ENCODE measurements at places on chromosomes 1 and 21.
A peak's percentile ranks its signal among the peaks of the same experiment; 100 is the strongest.

- H3K36me3 ChIP-seq = no peaks in the 10 kb centered on the region
- DNase-seq = no peak
- no peak overlapping the region for H3K4me3 ChIP-seq
- H3K27ac ChIP-seq = peak overlapping the region; percentile 1
- peaks cover 34% of the 10 kb centered on the region for H3K27me3 ChIP-seq
- peaks cover 24% of the 10 kb centered on the region for H3K4me1 ChIP-seq
Measured at GRCh38 chr1:222240536-222241181, 307.2 kb downstream of the HHIPL2 start.

GRCh38 chr1:175600721-175601440 is 142.5 kb downstream of the TNR start:
- no peak overlapping the region for H3K27ac ChIP-seq
- peaks cover 54% of the 10 kb centered on the region for H3K27me3 ChIP-seq
- H3K4me1 ChIP-seq = peaks cover 2% of the 10 kb centered on the region
- no peak overlapping the region for H3K4me3 ChIP-seq

GRCh38 chr1:241532864-241533263 is 686 bp downstream of the KMO start:
- no peak for DNase-seq
- no peaks in the 10 kb centered on the region for H3K27me3 ChIP-seq
- H3K36me3 ChIP-seq = no peaks in the 10 kb centered on the region
- H3K4me3 ChIP-seq = no peak overlapping the region
- H3K4me1 ChIP-seq = peaks cover 10% of the 10 kb centered on the region

DNA sequence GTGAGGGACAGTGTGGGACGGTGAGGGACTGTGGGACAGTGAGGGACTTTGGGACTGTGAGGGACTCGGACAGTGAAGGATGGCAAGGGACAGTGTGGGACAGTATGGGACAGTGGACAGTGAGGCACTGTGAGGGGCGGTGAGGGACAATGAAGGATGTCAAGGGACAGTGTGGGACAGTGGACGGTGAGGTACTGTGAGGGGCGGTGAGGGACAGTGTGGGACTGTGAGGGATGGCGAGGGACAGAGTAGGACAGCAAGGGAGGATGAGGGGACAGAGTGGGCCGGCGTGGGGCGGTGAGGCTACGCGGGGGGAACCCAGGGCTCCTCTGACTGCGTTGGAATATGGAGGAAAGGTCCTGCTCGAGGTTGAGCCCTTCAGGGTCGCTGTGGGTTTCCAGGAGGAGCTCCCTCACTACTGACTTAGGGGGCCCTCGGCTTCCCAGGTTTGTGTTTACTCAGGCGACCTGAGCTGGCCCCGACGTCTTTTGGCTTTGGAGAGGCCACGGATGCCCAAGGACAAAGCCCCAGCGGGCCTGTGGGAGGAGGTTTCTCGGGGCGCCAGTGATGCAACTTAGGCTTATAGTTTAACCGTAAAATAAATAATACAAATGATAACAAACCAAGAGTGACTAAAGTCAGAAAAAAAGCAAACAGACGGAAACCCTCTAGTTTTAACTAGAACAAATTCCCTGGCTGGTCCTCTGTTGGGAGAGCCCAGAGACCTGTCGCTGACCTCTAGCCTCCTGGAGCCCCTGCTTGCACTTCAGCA is 1.1 kb upstream of the ERRFI1 start:
- H3K27ac ChIP-seq = peak overlapping the region; percentile 100
- H3K36me3 ChIP-seq = peaks cover 1% of the 10 kb centered on the region
- peak; percentile 59 for DNase-seq
- H3K27me3 ChIP-seq = no peaks in the 10 kb centered on the region
- peaks cover 48% of the 10 kb centered on the region for H3K4me1 ChIP-seq
- peak overlapping the region; percentile 99 for H3K4me3 ChIP-seq

- H3K4me3 ChIP-seq = peak overlapping the region; percentile 62
- H3K4me1 ChIP-seq = peaks cover 22% of the 10 kb centered on the region
- no peaks in the 10 kb centered on the region for H3K36me3 ChIP-seq
- H3K27ac ChIP-seq = peak overlapping the region; percentile 85
Measured at GRCh38 chr1:236516929-236517704, 6.7 kb upstream of the LGALS8 start.

DNA sequence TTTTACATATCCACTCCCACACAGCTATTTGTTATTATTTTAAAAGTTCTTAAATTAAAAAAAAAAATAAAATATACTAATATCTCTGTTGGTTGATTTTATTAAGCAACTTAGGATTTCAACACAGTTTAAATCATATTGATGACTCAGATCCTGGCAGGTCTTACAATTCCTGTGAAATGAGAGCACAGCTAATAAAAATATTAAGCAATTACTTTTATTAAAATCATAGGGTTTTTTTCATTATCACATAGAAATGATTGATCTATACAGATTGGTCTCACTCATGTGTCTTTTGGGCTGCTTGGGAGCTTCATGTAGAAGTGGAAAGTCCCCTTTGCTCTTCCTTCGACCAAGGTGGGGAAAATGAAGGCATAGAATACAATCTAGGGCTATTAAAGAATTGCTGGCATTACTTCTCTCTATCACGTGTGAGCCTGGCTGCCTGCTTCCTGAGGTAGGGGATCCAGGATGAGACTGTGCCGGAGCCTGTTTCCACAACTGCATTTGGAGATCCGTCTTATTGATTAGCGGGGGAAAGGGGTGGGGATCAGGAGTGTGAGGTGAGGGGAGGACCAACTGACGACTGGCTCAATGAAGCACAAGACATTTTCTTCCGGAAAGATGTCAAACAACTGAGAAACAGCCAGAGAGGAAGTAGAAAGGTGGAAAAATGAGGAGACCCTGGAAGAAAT is 858.0 kb downstream of the USP25 start:
- no peak overlapping the region for H3K27ac ChIP-seq
- no peaks in the 10 kb centered on the region for H3K36me3 ChIP-seq
- H3K4me1 ChIP-seq = no peaks in the 10 kb centered on the region
- H3K4me3 ChIP-seq = no peak overlapping the region

GRCh38 chr1:214362188-214362882 is 81.4 kb downstream of the SMYD2 start:
- H3K4me1 ChIP-seq = peaks cover 5% of the 10 kb centered on the region
- peaks cover 32% of the 10 kb centered on the region for H3K36me3 ChIP-seq
- no peaks in the 10 kb centered on the region for H3K27me3 ChIP-seq
- H3K27ac ChIP-seq = no peak overlapping the region
- no peak for DNase-seq

DNA sequence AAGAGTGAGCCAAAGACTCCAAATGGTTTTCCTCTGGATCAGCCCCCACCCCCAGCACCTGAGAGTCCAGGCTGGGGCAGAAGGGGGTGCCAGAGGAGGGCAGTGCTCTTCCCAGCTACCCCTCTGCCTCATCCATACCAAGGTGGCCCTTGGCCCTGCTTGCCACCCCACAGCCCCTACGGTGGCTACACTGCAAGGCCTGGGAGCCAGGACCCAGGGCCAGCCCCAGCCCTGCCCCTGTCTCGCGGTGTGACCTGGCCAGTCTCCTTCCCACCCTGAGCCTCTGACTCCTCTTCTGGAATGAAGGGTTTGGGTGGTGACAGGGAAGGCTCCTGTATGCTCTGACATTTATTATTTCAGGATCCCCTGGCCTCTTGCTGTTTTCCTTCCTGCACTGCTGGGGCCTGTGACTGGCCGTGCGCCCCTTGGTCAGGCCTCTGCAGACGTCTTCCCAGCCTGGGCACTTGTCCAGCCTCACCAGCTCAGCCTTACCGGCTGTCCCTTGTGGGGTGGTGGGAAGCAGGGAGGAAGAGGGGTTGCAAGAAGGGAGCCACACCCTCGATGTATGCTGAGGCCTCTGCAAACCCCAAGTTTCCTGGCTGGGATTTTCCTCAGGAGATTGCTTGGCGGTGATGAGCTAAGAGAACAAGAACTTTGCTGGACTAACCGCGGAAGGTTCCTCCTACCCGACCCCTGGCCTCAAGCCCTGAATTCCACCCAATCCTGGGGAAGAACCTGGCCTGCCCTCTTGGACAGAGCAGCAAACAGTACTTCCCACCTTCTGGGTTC is 13.5 kb downstream of the ASAP3 start:
- DNase-seq = no peak
- H3K36me3 ChIP-seq = no peaks in the 10 kb centered on the region
- no peak overlapping the region for H3K27ac ChIP-seq
- H3K4me1 ChIP-seq = peaks cover 7% of the 10 kb centered on the region

DNA sequence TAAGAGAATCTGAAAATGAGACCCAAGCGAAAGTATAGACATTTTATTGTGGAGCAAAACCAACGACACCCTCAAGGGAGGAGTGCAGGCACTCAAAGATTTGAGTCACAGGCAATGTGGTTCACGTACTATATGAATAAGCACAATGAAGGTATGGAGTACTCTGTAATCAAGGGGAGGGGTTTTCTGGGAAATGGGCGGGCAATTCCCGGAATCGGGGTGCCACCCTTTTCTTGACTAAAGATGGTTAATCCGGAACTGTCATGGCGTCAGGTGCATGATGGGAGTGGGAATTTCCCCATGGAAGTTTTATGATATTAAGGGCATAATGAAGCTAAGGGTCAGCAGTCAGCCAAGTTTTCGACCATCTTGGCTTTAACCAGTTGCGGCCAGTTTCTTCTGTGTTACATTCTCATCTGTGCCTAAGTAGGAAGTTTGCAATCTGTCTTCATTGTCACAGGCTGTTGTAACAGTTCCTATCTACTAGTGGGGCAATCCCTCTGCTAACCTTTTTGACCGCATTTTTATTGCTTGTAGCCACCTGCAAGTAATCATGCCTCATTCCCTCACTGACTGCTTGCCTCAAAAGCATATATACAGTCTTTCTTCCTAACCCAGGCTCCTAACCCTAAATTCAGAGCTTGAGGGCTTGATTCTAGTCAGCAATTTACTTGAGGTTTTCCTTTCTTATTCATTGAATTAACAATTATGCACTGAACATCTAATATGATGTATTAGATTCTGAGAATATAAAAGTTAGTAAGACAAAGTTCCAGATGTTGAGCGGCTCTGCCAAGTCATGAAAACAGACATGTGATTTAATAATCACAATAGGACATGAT is 775 bp upstream of the AIM2 start:
- H3K27me3 ChIP-seq = no peaks in the 10 kb centered on the region
- H3K27ac ChIP-seq = no peak overlapping the region
- H3K36me3 ChIP-seq = no peaks in the 10 kb centered on the region
- no peak for DNase-seq

GRCh38 chr1:63624911-63625310 is 31.7 kb downstream of the PGM1 start:
- peaks cover 3% of the 10 kb centered on the region for H3K36me3 ChIP-seq
- DNase-seq = no peak
- no peaks in the 10 kb centered on the region for H3K27me3 ChIP-seq
- no peak overlapping the region for H3K4me3 ChIP-seq
- H3K4me1 ChIP-seq = peaks cover 28% of the 10 kb centered on the region

DNA sequence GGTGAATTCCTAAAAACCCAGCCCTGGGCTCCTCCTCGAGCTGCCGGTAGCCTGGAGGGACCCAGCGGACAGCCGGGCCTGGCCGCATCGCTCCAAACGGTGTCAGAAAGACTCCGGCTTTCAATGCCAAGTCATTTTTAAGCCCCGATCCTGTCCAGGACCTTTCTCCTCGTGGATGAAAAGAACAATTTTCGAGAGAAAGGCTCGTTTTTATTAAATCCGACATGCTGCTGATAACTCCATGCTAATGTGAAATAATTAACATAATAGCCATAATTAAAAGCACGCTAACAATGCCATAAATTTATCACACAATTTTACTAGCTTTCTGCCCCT is 4.6 kb upstream of the FOXD3 start:
- peaks cover 9% of the 10 kb centered on the region for H3K4me1 ChIP-seq
- DNase-seq = no peak
- H3K27ac ChIP-seq = no peak overlapping the region
- H3K27me3 ChIP-seq = peaks cover 87% of the 10 kb centered on the region

GRCh38 chr1:163673759-163674151 is 352.0 kb downstream of the NUF2 start:
- H3K4me1 ChIP-seq = peaks cover 37% of the 10 kb centered on the region
- no peaks in the 10 kb centered on the region for H3K36me3 ChIP-seq
- H3K27ac ChIP-seq = peak overlapping the region; percentile 66
- peaks cover 14% of the 10 kb centered on the region for H3K27me3 ChIP-seq
- DNase-seq = no peak

DNA sequence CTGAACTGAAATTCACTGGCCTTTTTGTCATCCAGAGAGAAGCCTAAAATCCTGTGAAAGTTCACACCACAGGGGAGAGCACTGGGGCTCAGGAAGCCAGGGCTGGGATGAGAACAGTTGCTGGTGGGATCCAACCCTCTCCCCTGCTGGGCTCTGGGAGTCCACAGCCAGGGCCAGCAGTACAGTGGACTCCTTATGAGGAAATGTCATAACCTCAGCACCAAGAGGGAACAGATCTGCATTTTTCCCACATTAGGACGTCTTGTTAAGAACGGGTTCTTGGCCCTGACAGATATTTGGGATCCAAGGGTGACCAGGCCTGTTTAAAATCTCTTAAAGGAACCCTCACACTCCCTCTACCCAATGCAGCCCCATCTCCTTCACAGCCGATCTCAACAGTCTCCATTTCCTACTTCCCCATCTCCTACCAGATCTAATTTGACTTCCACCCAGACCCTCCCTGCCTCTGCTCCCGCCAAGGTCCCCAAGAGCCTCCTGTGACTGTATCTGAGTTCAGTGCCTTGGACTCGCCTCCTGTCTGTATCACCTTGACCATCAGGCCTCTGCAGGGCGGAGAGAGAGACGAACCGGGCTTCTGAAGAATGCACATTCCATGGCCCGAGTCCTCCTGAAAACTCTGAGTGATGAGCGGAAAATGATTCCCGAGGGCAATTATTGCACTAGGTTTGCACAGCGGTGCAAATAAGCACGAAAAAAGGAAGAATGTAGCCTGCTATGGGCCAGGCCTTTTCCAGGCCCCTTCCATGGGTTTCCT is 159.9 kb downstream of the TRABD2B start:
- H3K36me3 ChIP-seq = peaks cover 9% of the 10 kb centered on the region
- no peak for DNase-seq

DNA sequence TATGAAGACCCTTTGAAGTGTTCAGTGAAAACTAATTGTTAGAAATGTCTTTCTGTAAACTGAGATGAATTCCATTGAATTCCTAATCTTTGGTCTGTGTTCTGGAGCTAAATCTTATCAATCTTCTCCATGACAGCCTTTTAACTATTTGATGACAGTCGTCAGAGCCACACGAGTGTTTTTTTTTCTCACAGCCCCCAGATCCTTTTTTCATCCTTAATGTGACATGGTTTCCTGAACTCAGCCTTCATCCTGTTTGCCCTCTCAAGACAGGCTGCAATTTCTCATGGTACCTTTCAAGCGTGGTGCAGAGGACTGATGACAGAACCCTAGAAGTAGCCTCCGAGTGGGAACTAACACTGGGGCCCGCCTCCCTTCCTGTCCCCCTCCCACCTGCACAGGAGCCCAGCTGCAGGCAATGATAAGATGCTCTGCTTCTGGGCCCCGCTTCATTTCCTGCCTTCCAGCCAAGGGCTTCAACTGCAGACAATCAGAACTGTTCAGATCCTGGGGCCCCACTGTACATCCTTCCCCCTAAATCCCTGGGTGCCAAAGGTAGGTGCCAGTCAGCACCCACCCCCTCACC is 114.6 kb upstream of the VAV3 start:
- peaks cover 12% of the 10 kb centered on the region for H3K4me1 ChIP-seq
- DNase-seq = no peak
- no peaks in the 10 kb centered on the region for H3K36me3 ChIP-seq
- no peak overlapping the region for H3K4me3 ChIP-seq
- no peak overlapping the region for H3K27ac ChIP-seq
- peaks cover 9% of the 10 kb centered on the region for H3K27me3 ChIP-seq

Data from progenitor cell of endocrine pancreas (in vitro differentiated cells).